H4 (cell line): ENCODE measurements at places on chromosomes 1 and 21. TPM values are rescaled to one million over a fixed set of nuclear protein-coding genes. Genes with fewer than 3 reads are reported as not detected.

The KCNJ9 gene
- not detected in 2 replicates for total RNA-seq

The SPOCD1 gene
- total RNA-seq = 3.6 and 9.9 TPM in 2 replicates

The C1orf167 gene
- total RNA-seq = not detected in 2 replicates

- DNase-seq = peak; percentile 11
Observed at GRCh38 chr21:40507978-40508377, 339.0 kb downstream of the DSCAM start.

DNA sequence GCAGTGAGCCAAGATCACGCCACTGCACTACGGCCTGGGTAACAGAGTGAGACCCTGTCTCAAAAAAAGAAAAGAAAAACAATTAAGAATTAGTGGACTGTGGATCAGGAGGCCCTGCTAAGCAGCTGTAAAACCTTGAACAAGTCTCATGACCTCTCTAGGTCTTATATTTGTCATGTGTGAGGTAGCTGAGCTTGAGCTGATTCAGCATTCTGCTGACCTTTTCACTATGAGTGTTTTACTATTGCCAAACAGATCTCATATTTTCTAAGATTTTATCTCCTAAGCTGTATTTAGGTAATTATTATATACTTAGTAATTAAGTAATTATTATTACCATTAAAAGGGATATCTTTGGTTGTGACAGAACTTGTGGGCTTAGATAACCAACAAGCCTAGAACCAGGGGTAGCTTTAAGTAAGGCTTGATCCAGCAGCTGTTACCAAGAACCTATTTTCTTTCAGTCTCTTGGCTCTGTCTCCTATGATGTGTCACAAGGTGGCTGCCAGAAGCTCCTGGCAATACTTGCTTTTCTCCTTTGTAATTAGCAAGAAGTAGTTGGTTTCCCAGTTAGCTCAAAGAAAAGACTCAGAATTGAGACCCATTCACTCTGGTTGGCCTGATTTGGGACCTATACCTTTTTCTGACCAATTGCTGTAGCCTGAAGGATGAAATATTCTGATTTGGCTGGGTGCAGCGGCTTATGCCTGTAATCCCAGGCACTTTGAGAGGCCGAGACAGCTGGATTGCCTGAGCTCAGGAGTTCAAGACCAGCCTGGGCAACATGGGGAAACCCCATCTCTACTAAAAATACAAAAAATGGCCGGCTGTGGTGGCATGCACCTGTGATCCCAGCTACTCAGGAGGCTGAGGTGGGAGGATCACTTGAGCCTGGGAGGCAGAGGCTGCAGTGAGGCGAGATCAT lies 8.5 kb upstream of the ZC3H12A start:
- no peak for DNase-seq
